ENCODE measurements at places on chromosomes 5 and 9.

DNA sequence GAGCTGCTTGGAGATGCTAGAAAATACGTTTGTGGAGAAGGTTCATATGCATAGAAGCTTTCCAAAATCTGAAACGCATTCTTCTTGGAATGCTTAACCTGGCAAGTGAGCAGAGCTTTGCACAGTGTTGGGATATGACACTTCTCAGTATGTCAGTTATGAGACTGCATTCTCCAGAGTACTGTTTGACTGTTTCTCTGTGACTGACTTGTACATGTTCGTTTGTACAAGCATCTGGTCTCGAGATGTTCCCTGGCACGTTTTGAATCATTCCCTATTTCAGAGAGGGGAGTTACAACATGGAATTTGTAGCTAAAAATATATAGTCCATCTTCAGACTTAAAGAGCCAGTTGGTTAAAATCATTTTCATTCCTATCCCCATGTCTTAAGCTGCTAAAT is 272.4 kb downstream of the ARRDC3 start:
- no peak for DNase-seq

DNA sequence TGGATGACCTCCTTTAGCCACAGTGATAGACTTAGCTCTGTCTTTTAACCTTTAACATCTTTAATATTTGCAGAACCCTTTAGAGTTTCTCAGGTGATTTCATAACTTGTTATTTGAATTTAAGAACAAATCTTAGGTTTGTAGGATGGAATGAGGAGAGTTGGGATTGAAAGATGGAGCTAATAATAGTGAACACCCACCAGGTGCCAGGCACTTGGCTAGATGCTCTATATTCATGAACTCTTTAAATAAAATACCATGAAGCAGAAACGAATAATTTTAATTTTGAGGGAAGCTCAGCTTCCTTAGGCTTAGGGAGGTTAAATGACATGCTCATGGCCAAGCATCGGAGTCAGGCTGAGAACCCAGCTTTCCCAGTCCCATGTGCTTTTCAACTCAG is 19.4 kb upstream of the CARNMT1 start:
- no peak for DNase-seq

GRCh38 chr5:1934801-1935429 is 52.2 kb upstream of the IRX4 start:
- DNase-seq: no peak

- no peak for DNase-seq
Measured at GRCh38 chr5:74275171-74275992, 365.1 kb downstream of the ENC1 start.

GRCh38 chr9:118595719-118596305 is 773.4 kb downstream of the BRINP1 start:
- no peak for DNase-seq

- DNase-seq: no peak
Measured at GRCh38 chr9:129720865-129721545, 31.8 kb downstream of the PTGES start.

GRCh38 chr9:21465859-21466518 is 16.1 kb downstream of the IFNE start:
- no peak for DNase-seq

GRCh38 chr9:85516976-85517637 is 224.6 kb downstream of the AGTPBP1 start:
- DNase-seq: no peak

GRCh38 chr9:96149533-96150280 is 152.3 kb downstream of the HSD17B3 start:
- DNase-seq: no peak

DNA sequence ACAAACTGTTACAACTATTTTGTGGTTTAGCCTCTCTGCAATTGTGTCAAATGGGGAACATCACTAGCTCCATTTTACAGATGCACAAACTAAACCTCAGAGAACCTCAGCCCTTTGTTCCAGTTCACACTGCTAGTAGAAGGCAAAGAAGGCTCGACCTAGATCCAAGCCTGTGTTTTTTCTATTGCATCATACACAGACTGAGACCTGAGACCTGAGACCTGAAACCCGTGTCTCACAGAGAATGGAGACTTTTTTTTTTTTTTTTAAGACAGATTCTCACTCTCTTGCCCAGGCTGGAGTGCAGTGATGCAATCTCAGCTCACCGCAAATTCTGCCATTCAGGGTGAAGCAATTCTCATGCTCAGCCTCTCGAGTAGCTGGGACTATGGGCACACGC is 120.8 kb downstream of the GALNT10 start:
- DNase-seq: no peak

DNA sequence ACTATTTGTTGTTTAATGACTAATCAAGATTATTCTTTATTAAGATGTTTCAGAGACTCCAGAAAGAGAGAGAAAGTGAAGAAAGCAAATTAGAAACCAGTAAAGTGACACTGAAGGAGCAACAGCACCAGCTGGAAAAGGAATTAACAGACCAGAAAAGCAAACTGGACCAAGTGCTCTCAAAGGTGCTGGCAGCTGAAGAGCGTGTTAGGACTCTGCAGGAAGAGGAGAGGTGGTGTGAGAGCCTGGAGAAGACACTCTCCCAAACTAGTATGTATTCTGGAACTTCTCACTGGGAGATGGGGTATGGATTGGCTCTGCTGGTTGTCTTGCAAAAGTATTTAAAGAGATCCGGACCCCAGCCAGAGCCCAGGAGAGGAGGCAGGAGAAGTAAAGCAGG is 33.6 kb downstream of the RAB14 start:
- DNase-seq: no peak

DNA sequence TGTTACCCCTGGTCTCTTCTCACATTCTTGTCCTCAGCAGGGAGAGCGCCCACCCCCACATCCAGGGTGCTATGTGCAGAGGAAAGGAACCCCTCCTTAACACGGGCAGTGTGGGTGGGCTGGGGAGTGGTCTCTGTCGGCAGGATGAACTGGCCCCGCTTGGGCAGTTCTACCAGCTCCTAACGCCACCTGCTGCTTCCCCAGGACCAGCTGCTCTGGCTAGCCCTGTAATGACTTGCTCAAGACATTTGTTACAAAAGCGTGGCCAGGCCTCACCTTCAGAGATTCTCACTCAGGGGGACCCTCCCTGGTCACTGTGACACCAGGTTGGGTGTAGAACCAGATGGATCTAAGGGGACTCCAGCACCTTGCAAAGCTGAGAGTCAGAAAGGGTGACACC is 82.4 kb downstream of the HMCN2 start:
- no peak for DNase-seq

GRCh38 chr5:51632793-51633192 is 249.5 kb downstream of the ISL1 start:
- no peak for DNase-seq

DNA sequence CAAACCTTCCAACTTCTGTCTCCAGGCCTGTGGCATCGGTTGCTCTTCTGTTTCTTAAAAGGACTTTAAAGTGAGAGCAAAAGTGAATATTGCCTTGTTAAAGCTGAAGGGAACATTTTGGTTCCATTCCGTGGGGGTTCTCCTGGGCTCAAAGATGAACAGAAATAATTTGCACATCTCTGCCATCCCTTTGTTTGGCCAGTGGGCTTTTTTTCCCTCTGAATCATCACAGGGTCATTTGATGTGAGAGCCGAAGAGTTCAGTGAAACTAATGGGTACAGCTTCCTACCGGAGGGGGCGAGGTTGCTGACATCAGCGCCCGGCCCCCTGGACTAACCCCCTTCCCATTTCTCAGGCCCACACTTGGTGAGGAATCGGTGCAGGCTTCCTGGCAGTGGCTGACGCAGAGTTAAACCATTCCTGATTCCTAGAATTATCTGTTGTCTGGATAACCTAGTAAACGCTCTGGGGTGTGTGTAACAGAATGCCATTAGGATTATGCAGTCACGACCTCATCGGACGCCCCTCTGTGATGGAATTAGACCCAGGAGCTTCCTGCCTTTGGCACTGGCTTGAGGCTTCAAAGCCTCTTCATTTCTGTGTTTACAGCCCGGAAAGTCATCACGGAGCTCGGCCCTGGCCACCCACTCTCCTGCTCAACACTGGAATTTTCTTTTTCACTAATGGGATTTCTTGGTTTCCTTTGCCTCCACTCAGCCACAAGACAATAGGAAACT is 61.6 kb upstream of the RPL26L1 start:
- no peak for DNase-seq

GRCh38 chr9:127562841-127563401 is 49.2 kb upstream of the STXBP1 start:
- no peak for DNase-seq

GRCh38 chr9:16627967-16628366 is 242.5 kb downstream of the BNC2 start:
- DNase-seq: no peak

GRCh38 chr5:135553688-135554462 is 18.1 kb upstream of the NEUROG1 start:
- no peak for DNase-seq

DNA sequence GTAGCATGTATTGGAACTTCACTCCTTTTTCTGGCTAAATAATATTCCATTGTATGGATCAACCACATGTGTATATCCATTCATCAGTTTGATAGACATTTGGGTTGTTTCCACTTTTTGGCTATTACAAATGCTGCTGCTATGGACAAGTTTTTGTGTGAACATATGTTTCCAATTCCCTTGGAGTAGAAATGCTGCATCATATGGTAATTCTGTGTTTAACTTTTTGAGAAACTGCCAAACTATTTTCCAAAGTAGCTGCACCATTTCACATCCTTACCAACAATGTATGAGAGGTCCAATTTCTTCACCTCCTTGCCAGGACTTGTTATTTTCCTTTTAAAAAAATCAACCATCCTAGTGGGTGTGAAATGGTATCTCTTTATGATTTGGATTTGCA is 8.4 kb downstream of the FRRS1L start:
- DNase-seq: no peak

DNA sequence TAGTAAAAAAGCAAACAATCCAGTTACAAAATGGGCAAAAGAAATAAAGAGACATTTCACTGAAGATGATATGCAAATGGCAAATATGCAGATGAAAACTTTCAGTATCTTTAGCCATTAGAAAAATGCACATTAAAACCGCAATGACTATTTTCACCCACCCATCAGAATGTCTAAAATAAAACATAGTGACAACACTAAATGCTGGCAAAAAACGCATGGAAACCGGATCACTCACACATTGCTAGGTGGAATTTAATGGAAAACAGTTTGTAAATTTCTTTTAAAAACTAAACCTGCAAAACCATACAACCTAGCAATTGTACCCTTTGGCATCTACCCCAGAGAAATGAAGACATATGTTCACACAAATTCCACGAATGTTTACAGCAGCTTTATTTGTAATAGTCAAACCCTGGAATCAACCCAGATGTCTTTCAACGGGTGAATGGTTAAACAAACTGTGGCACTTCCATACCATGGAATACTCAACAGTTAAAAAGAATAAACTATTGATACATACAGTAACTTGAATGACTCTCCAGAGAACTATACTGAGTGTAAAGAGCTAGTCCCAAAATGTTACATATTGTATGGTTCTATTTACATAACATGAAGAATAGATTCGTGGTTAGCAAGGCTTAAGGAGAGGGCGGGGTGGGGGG is 17.2 kb upstream of the PAM start:
- no peak for DNase-seq

All from T-helper 2 cell (primary cell).